T-cell (primary cell): ENCODE measurements at places on chromosomes 1 and 21. TPM values are rescaled to one million over a fixed set of nuclear protein-coding genes. Genes with fewer than 3 reads are reported as not detected.
A peak's percentile ranks its signal among the peaks of the same experiment; 100 is the strongest.

TSPAN2 gene
- 2.4 TPM for total RNA-seq

PPIAL4G gene
- total RNA-seq, result 2.0 TPM

AGBL4 gene
- total RNA-seq, result not detected

GJA4 gene
- total RNA-seq, result not detected

RAP1GAP gene
- total RNA-seq, result 0.67 TPM

RPE65 gene
- not detected for total RNA-seq

CYYR1 gene
- 0.09 TPM for total RNA-seq

PLA2G2F gene
- not detected for total RNA-seq

LCE6A gene
- not detected for total RNA-seq

PRKAA2 gene
- not detected for total RNA-seq

CFHR3 gene
- not detected for total RNA-seq

RYR2 gene
- 0.19 TPM for total RNA-seq

CLCA4 gene
- total RNA-seq, result not detected

G0S2 gene
- not detected for total RNA-seq

PRAMEF13 gene
- total RNA-seq, result not detected

PRDM16 gene
- total RNA-seq, result not detected

CPLANE2 gene
- 11.3 TPM for total RNA-seq

TFF2 gene
- total RNA-seq, result not detected

DNA sequence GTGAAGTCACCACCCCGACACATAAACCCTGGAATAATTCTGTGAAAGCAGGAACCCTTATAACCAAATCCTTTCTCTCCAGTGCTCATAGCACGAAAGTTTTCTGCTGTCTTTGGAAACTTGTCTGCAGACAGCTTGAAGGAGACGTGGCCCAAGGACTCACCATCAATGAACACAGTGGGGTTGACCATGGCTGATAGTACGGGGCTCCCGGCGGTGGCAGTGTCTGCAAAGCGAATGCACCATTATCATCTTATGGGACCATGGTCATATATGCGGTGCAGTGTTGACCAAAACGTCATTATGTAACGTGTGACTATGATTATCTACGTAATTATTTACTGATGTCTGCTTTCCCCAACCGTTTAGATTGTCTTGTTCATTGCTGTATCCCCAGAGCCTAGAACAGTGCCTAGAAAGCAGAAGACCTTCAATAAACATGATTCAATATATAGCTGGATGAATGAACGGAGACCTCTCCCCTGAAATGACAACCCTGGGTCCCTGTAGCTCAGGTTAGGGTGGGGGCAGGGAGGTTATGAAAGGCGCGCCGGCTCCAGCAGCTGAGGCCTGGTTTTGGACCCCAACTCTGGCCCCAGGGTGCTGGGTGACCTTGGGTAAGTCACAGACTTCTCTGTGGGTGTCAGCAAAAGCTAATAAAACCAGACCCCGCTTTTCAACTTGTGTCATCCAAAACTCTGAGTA is 128.4 kb upstream of the ZBTB40 start:
- no peak for DNase-seq

DNA sequence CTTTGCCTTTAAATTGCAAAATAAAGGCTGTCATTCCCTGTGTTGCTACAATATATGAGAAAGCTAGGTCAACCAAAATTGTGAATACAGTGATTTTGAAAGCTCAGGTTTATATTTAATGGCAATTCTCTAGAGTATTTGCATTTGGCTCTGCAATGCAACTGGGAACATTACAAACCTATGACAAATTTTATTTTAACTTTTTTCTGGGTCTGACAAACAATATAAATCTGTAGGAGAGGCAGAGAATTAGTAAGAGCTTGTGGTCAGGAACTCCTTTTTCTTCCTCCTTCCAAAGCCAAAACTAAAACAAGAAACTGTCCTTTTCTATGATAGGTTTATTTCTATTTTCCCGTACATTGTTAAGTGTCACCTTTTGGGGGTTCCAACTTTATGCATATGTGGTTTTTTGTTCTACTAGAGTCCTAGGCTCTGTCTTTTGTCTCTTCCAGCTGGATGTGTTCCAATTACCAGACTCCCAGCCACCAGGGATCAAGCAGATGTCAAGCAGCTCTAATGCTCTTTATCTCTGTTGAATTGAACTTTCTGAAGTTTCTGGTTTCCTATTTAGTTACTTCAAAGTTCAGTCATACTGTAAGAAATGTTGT is 106.9 kb downstream of the ASH1L start:
- DNase-seq, result no peak

DNA sequence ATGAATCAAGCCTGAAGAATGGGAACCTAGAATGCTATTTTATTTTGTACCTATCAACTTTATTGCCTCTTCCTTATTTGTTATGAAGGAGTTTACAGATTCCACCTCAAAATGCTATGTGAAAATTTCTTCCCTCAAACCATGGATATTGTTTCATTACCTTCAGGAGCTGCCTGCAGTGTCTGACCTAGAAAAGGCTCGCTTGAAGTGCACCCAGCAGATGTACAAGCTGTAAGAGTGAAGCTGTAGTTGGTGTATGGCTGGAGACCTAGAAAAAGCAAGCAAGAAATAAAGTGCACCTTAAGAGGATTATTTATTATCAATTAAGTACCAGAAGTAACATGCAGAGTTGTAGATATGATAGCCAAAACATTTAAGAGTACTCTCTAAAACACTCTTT is 199.4 kb downstream of the KCTD3 start:
- no peak for DNase-seq

- DNase-seq, result no peak
These were observed 106.8 kb downstream of the EPHB2 start for GRCh38 chr1:22817462-22817861.

GRCh38 chr1:117657031-117657430 is 51.2 kb downstream of the TENT5C start:
- no peak for DNase-seq

- DNase-seq, result no peak
These were observed 554 bp downstream of the EVA1C start for GRCh38 chr21:32413015-32413504.

GRCh38 chr1:27612718-27613117 is 8.8 kb upstream of the AHDC1 start:
- no peak for DNase-seq

DNA sequence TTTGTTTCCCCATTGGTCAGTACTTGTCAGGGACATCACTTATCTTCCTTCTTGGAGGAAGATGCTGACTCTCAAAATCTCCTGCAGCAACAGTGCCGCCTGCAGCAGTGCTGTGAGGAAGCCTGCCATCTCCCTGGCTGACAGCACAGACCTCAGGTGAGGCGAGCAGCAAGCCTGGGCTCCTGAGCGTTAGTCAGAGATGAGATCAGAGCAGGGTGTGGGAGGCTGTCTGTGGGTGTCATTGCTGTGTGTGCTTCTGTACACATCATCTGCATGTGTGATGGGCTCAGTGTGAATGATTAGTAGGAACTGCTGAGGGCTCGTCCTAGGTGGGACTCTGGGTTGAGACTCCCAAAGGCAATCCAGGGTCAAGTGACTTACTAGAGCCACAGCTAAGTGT is 6.1 kb downstream of the STRIP1 start:
- DNase-seq, result no peak

- no peak for DNase-seq
These were observed 42.9 kb upstream of the TDRD10 start for GRCh38 chr1:154459080-154459479.

GRCh38 chr1:204524986-204525385 is 8.8 kb downstream of the MDM4 start:
- no peak for DNase-seq

- DNase-seq, result no peak
These were observed 99.9 kb downstream of the GLUL start for GRCh38 chr1:182291584-182292192.

- DNase-seq, result peak; percentile 23
These were observed 11.8 kb downstream of the RTCA start for GRCh38 chr1:100277866-100278265.

GRCh38 chr1:87274851-87275250 is 53.8 kb upstream of the LMO4 start:
- DNase-seq, result no peak

GRCh38 chr1:51381964-51382363 is 51.6 kb upstream of the TTC39A start:
- no peak for DNase-seq

DNA sequence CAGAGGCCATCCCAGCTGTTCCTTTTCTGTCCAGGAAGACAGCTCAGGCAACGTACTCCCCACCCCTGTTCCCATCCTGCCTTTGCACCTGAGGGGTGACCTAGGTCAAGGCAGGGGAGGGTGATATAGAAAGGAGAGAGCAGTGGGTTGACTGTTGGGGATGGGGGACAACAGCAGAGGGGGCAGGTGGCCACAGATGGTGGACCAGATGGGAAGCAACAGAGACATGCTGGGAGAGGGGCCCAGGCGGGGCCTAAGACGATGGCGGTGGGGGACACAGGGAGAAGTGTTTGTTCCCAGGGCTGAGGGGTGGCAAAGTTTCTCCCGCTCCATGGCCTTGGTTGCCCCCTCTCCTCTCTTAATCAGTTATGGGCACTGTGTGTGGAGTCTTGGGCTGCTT is 6.3 kb downstream of the CELSR2 start:
- no peak for DNase-seq
